ENCODE measurements at places on chromosomes 5 and 9.
A peak's percentile ranks its signal among the peaks of the same experiment; 100 is the strongest.

- no peak for DNase-seq
Measured at GRCh38 chr9:92325991-92326500, 293 bp downstream of the CENPP start.

DNA sequence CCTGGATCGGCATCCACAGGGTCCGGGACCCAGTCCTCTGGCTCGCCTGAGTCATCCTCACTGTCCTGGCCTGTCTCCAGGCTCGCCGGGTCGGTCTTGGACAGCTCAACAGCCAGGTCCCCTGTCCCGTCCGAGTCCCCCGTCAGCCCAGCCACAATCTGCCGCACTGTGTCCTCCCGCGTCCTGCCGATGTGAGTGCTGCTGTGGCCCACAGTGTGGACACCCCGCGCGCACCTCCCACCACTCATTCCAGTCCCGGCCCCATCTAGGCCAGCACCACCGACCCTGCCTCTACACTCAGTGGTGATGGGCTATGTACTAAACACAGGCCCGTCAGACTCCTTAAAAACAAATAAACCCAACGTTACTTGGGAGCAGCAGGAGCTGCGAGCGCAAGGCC, 6.7 kb downstream of the ANAPC2 start:
- DNase-seq = no peak

DNA sequence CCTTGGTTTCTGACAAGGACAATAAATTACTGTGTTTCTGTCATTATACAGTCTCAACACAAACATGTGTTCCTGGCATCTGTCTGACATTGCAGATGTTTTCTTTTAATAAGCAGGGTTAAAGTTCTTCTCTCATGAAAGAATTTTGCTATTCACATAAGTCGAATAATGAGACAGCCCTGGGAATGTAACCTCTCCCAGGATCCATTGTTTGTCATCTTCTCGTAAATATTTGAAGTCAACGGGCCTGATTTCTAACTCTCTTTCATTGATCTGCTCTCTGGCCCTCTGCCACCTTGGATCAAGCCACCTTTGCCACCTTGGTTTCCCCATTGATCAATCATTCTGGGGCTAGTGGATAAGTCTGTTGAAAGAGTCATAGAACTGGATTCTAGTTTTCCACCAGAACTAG, 12.9 kb upstream of the CAST start:
- DNase-seq = no peak

DNA sequence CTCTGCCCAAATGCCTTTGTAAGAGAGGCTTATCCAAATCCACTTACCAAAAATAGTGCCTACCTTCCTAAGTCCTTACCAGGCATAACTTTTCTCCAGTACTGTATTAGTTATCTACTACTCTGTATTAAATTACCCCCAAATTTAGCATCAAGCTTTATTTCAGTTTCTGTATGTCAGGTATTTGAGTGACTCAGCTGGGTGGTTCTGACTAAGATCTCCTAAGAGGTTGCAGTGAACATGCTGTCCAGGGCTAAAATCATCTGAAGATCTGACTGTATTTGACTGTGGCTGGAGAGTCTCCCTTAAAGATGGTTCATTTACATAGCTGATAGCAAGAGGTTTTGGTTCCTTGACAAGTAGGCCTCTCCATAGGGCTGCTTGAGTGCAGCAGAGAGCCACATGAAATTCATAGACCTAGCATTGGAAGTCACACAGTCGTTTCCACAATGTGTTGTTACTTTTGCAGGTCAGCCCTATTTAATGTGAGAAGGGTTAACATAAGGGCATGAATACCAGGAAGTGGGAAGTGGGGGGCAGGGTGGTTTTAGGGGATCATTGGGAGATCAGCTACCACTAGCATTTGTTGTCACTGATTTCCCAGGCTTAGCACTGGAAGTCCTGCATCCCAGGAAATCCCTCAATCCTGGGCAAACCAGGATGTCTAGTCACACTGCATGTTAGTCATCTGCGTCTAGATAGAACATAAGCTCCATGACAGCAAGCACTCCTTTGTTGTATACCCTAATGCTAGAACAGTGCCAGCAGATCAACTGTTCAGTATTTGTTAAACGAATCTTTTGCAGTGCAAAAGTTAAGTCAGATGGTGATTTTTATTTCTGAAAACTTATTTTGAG, 2.0 kb upstream of the ZNF622 start:
- no peak for DNase-seq

GRCh38 chr5:118008779-118009178, 979.6 kb downstream of the DTWD2 start:
- DNase-seq = no peak

DNA sequence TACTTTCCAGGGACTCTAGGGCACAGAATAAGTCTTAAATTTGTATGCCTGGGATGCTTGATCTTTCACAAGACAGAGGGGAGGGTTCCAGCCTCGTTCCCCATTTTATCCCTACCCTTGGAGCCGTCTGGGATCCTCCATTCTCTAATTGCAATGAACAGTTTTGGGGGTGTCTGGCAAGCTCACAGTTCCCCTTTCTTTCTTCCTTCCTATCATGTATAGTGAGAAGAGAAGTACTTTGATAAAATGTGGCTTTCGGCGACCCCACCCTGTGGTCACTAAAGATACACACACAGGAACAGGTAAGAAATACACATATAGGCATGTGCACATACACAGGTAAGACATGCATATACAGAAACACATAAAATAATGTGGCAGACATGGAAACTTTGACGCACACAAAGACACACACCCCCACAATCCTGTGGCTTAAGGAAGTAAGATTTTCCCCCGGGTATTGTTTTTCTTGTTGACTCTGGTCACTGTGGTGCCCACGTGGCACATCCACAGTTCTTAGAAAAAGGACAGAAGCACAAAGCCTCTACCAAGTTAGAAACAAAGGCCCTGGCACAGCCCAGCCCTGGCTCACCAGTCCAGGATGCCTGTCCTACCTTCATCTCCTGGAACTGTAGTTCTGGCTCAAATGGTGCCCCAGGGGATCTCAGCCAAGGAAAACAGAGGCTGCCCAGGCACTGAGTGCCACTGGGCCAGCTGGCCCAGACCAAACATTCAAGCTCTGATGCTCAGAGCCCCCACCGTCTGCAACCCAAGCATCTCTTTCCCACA, 6.3 kb upstream of the SMU1 start:
- DNase-seq = peak; percentile 25

- DNase-seq = no peak
Measured at GRCh38 chr5:32686799-32687498, 24.2 kb upstream of the NPR3 start.

DNA sequence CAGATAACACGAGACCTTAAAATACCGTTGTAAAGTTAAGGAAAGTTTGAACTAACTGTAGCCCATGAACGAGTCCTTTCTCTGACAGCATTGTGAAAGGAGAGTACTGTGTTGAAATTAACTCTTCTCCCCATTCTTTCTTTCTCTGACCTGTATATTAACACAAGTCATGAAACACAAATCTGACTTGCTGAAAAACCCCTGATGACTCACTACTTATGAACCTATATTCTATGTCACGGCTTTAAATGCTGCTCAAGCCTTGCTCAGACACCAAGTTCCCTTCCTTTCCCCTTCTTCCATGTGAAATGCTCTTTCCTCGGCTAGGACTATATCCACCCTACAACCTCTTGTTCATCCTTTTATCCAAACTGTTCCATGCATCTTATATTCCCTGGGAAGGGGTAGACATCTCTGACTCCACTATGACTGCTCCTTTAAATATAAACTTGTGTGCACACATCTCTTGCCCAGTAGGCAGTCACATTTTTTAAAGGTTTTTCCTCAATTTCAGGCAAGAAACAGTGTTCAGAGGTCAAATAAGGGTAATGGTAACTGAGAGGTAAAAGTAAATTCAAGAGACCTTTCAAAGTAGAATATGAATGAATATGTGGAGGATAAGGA, 142.9 kb downstream of the NFIB start:
- DNase-seq = no peak

DNA sequence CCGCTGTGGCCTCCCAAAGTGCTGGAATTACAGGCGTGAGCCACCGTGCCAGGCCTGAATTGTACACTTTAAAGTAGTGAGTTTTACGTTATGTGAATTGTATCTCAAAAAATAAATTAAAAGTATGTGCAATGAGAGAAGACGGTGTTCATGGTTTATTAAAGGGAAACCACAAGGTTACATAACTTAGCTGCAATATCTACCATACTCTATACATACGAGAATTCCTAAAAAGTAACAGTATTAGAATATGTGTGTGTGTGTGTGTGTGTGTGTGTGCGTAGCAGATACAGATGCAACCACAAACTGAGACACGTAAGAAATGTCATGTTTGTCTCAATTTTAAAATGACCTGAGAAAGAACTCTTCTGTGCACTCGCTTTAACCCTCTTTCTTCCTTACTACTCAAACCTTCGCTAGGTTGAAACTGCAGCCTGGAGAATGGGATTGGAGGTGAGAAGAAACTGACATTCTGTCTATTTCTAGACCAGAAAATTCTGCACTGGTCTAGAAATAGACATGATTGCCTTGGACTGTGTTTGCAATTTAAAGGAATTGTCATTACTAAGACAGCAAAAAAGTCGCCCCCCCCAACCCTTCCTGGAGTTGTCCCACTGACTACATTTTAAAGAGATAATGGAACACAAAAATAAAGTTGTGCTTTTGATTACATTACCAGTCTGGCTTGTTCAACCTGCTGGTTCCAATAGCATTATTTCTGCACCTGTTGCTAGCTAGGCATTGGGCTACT, 167.0 kb downstream of the RGS3 start:
- DNase-seq = no peak

DNA sequence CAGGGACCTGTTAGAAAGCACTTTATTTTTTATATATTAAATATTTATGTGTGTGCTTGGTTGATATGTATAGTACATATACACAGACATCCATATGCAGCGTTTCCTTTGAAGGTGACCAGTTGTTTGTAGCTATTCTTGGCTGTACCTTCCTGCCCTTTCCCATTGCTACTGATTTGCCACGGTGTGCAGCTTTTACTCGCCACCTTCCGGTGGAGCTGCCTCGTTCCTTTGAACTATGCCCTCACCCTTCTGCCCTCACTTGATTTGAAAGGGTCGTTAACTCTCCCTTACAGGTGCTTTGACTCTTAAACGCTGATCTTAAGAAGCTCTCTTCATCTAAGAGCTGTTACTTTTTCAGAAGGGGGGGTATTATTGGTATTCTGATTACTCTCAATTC, 20.5 kb downstream of the RGMB start:
- DNase-seq = no peak

GRCh38 chr9:108271646-108272348, 584.0 kb downstream of the ACTL7B start:
- DNase-seq = no peak

DNA sequence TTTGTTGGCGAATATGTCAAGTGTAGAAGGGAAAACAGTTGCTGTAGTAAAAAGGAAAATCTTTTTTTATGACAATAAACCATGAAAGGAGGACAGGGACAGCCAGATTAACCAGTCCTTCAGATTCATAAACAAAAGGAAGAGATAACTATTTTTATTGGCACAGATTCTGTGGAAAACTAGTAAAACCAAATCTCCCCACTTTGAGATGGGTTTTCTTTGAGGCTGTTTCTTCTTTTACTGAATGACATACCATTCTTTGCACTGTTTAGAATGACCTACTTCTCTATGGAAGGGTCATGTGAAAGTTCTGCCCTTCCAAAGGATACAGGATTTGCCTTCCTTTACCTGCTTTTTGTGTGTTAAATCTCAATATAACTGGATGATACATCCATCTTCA, 13.7 kb downstream of the CAST start:
- no peak for DNase-seq

DNA sequence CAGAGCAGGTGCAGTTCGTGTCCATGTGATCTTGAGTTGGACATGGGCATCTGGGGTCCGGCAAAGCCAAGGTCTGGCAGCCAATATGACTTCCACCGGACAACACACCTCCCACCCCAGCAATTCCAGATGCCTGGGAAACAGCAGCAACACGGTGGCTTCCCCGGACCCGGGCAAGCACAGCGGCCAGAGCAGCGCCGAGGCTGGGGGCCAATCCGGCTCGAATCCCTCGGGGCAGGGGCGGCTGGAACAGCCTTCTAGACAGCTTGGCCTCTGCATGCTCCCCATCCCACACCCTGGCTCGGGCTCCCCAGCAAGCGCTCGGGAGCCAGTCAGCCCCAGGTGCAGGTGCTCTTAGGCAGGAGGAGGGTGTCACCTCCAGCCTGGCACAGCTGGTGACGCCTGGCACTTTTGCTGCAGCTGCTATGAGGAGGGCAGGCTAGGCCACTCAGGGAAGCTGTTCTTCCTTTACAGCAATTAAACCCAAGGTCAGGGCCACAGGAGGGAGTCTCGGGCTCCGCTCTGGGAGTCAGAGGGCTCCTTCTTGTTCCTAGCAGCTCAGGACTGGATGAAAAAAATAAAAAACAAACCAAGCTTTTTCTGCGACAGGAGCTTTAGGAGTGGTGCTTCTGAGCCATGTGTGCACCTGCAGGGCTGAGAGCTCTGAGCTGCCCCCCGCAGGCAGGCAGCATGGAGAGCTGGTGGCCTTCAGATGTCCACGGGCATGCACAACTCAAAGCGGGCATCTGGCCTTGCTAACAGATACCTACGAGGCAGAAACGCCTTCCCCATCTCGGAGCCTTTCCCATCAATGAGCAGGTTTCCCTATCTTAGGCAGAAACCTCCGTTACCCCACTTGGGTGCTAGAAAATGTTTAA, 28.2 kb downstream of the DBH start:
- DNase-seq = no peak

DNA sequence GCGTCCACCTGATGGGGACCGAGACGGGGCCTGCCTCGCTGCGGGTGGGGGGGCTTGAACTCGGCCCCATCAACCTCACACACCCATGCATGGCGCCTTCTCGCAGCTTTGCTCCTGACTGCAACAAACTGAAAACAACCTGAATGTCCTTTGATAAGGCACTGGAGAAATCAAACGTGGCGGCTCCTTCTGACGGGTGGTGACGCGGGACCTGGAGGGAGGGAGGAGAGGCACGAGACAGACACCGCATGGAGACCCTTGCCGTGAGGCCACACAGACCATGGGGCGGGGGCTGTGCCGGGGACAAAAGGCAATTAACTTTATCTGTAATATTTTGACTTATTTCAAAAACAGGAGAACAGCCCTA, 48.6 kb downstream of the NACC2 start:
- DNase-seq = no peak

- no peak for DNase-seq
Measured at GRCh38 chr9:133420392-133420827, 1.8 kb upstream of the ADAMTS13 start.

GRCh38 chr9:22773501-22774220, 327.0 kb downstream of the DMRTA1 start:
- DNase-seq = no peak

GRCh38 chr9:26773056-26773455, 119.5 kb downstream of the CAAP1 start:
- no peak for DNase-seq

GRCh38 chr5:67459253-67459652, 262.7 kb upstream of the CD180 start:
- DNase-seq = no peak

DNA sequence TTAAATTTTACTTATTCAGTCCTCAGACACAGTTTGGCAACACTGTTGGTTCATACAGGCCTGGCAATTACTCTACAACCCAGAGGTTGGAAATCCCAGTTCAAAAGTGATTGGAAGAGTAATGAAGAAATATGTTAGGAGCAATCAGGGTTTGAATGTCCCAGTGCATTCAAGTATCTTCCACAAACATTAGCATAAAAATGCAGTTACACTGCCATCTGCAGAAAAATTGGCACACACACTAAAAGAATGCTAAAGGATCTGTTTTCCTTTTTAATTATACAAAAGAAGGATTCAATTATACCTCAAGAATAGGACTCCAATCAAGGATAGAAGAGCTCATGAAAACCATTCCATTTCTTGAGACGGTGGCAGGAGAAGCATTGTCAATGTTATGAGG, 130.2 kb downstream of the DNAH5 start:
- DNase-seq = no peak

Data from anterior cingulate cortex (tissue), 58 donors.